Airway epithelial cell (primary cell): ENCODE measurements at places on chromosomes 7 and 10. TPM values are rescaled to one million over a fixed set of nuclear protein-coding genes. Genes with fewer than 3 reads are reported as not detected.

Gene PTPRZ1
- total RNA-seq, result 14.7 and 22.5 TPM in 2 replicates

Gene POP7
- 39.9 and 54.2 TPM in 2 replicates for total RNA-seq

Gene GRID1
- not detected in 2 replicates for total RNA-seq

Gene RBP4
- not detected in 2 replicates for total RNA-seq

Gene SDK1
- total RNA-seq, result 0.21 and 0.23 TPM in 2 replicates

Gene VGF
- total RNA-seq, result 0.09 and 0.14 TPM in 2 replicates

Gene SFRP5
- not detected in 2 replicates for total RNA-seq

Gene SERPINE1
- total RNA-seq, result 166 and 251 TPM in 2 replicates

Gene UNC5B
- 10.8 and 11.5 TPM in 2 replicates for total RNA-seq

Gene HOXA5
- total RNA-seq, result not detected in 2 replicates

Gene IL2RA
- not detected in 2 replicates for total RNA-seq

Gene ABCB4
- total RNA-seq, result not detected in 2 replicates

Gene BNIP3
- total RNA-seq, result 254 and 348 TPM in 2 replicates

Gene HOXA6
- not detected in 2 replicates for total RNA-seq

Gene RAPGEF5
- 1.5 and 3.3 TPM in 2 replicates for total RNA-seq
